ENCODE measurements at places on chromosomes 3 and 15. TPM values are rescaled to one million over a fixed set of nuclear protein-coding genes. Genes with fewer than 3 reads are reported as not detected.

CDC25A gene
- 12.0 TPM for total RNA-seq

A4GNT gene
- not detected for total RNA-seq

KCTD6 gene
- 10.0 TPM for total RNA-seq

TJP1 gene
- total RNA-seq = 56.1 TPM

EPHA3 gene
- 0.78 TPM for total RNA-seq

CERS3 gene
- not detected for total RNA-seq

ZNF660 gene
- 3.8 TPM for total RNA-seq

MYL3 gene
- total RNA-seq = not detected

GP5 gene
- total RNA-seq = 0.24 TPM

TLR9 gene
- not detected for total RNA-seq

RBPMS2 gene
- total RNA-seq = not detected

ILDR1 gene
- total RNA-seq = not detected

TRH gene
- total RNA-seq = not detected
